Activated CD8-positive, alpha-beta memory T cell treated with anti-CD3 and anti-CD28 coated beads for 36 hours (primary cell): ENCODE measurements at places on chromosomes 2 and 18. TPM values are rescaled to one million over a fixed set of nuclear protein-coding genes. Genes with fewer than 3 reads are reported as not detected.

Gene ARHGAP15
- total RNA-seq: 36.1 TPM

Gene OSBPL1A
- total RNA-seq: 0.52 TPM

Gene GNLY
- total RNA-seq: 18.6 TPM

Gene PTPRM
- total RNA-seq: 4.1 TPM

Gene REG1B
- not detected for total RNA-seq

Gene STARD7
- total RNA-seq: 248 TPM

Gene INPP5D
- 43.1 TPM for total RNA-seq

Gene EIPR1
- total RNA-seq: 39.1 TPM

Gene AKAIN1
- not detected for total RNA-seq

Gene KCTD18
- total RNA-seq: 13.3 TPM
